ENCODE measurements at places on chromosomes 3 and 15.

- DNase-seq = no peak
These were observed 59.5 kb upstream of the STRIT1 start for GRCh38 chr3:155352900-155353490.

- no peak for DNase-seq
These were observed 133.4 kb upstream of the WNT5A start for GRCh38 chr3:55620351-55621025.

DNA sequence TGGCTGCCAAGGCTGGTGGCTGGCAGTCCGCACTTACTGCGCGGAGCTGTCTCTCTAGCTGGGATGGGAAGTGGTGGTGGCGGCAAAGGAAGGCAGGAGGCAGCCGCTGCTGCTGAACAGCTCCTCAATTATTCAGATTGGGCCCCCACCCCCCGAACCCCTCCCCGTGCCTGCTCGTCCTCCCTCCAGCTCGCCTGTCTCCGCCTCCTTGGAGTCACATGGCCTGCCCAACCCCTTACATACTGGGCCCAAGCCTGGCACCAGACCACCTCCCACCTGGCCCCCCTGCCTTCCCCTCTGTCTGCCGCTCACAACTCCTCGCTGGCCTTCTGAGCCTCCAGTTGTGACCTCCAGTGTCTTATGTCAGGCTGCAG is at the start of gene SLC7A14:
Gene SLC7A14 (minus strand): TSS at position 139 of the 374 bp plus-strand sequence. CDS start 59,139 bp downstream, outside the sequence.
- DNase-seq = no peak

- DNase-seq = no peak
These were observed 27.1 kb upstream of the TPRG1 start for GRCh38 chr3:189144645-189145044.

GRCh38 chr15:91548549-91548948 is 305.0 kb upstream of the SLCO3A1 start:
- DNase-seq = no peak

DNA sequence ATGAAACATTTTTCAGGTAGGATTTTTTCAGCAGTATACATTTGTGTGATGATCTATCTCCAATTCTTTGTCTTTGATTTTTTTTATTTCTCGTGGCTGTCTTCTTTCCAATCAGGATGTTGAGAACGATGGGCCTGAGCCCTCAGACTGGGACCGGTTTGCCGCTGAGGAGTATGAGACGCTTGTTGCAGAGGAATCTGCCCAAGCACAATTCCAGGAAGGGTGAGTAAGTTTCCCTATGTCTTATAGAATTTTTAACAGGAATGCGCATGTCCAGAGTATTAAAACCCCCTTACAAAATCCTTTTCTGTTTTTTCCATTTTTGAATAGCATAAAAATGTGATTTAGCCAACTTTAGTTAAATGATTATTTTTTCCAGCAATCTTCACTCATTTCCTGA is 90.0 kb downstream of the MSL2 start:
- DNase-seq = no peak

DNA sequence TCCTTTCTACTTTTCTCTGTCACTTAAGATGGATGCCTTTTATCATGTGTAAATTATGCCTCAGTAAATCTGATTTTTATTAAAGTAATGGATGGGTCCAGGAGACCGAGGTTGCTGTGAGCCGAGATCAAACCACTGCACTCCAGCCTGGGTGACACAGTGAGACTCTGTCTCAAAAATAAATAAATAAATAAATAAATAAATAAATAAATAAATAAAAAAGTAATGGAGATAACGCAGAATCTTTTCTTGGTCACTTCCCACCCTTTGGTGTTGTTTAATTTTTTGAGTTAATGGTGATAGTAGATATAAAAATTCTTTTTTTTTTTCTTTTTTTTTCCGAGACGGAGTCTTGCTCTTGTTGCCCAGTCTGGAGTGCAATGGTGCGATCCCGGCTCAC is 44.1 kb upstream of the MUC13 start:
- no peak for DNase-seq

- DNase-seq = no peak
These were observed 17.2 kb downstream of the SEC22A start for GRCh38 chr3:123218990-123219389.

DNA sequence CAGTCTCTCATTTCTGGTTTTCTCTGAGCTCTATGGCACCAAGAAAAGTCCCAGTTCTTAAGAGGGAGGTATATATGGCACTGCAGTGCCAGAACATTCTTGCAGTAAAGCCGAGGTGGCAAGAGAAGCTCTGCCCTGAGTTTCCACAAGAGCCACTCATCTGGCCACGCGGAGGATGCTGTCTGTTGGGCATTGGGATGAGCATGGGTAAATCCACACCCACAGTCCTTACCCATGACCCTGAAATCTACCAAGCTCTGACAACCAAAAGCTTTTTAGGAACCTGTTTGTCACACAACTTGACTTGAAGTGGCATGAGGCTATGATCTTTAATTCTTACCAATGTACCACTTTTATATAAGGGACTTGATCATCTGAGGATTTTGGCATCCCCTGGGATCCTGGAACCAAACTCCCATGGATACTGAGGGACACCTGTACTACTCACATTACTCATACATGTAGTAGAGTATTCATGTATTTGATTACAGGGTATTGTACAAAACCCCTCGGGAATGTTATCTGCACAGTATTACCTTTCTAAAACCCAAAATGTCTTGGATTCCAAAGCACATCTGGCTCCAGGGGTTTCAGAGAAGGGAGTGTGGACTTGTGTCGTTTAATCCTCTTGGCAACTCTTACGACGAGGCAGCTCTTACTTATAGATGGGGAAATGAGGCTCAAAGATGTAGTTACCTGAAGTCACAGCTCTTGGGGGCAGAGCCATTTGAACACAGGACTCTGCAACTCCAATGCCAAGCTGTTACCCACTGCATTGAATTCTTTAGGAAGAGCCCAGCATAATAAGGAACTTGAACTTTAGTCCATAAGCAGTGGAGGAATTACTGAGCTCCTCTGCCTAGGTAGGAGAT is 8.8 kb downstream of the RPL32 start:
- DNase-seq = no peak

GRCh38 chr15:52011711-52012144 is 7.3 kb upstream of the MAPK6 start:
- no peak for DNase-seq

- no peak for DNase-seq
These were observed 79.3 kb downstream of the SLC7A14 start for GRCh38 chr3:170506556-170506955.

DNA sequence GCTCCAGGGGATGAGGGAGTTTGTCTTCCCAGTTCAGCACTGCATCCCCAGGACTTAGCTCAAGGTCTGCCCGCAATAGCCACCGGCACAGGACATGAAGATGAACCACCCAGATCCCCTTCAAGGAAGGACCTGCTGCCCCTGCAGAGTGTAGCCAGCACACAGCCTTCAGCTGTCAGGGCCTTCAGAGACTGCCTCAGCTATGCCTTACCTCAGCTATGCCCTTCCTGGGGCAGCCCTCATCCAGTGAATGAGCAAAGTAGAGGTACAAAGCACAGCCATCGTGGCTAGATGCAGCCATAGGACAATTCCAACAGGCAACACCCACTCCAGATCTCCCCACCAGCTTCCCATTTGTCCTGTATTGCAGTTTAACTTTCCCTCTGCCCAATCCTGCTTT is 291.2 kb upstream of the STT3B start:
- DNase-seq = no peak

- no peak for DNase-seq
These were observed 24.1 kb upstream of the RARB start for GRCh38 chr3:25403968-25404367.

- no peak for DNase-seq
These were observed 207.8 kb downstream of the MTHFS start for GRCh38 chr15:79689030-79689429.

DNA sequence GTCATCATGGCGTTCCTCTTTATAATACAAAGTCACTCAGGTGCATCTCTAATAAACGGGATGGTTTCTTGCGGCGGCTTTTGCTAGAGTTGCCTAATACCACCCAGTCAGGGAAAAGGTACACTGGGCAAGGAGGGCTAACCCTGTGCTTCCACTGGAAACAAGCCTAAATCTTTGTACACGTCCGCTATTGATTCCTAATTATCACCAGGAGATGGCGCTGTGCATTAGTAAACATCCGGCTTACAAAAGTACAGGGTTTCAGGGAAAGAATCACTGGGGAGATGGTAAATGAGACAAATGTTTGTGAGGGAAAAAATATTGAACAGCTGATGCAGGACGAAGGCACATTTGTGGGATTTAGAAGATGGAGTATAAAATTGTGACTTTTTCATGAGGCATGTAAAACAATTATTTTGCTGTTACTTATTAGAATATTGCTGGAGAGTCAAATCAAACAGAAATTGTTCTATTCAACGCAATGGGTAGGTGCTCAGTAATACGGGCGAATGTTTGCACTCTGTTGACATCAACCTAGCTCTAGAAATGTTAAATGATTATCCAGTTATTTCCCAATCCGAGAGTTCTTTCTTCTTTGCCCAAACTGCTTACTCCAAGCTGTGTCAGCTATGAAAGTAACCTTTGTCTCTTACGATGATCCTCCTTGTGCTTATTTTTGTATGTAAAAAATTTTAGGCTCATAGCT is 50.6 kb downstream of the GMNC start:
- DNase-seq = no peak

- DNase-seq = no peak
These were observed 172.8 kb downstream of the KCNMB2 start for GRCh38 chr3:178709051-178709450.

DNA sequence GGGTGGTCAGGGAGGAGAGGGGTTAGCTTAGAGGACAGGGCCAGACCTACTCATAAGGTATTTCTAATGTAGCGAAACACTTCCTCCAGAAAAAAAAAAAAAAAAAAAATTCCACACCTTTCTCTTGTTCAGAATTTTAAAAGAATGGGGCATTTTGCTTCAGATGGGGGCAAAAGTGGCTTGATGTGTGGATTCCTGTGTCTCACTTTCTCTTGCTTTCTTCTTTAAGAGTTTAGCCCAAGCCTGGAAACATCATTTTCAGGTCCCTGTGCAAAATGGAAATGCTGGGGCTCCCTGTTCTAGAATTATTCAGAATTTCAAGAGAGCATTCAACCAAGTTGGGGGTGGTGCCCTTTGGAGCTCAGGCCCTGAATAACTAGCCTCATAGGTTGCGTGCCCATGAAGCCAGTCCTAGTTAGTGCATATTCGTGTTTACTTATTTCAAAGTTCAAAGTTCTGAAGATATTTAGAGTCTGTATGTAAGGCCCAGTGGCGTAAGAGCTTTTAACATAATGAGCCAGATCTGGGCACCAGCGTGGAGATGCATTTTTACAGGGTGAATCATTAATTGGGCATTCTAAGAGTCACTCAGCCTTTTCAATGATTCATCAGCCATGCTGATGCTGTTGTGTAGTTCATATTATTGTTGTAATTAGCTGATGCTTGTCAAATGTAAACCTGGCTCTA is 104.5 kb downstream of the RPLP1 start:
- no peak for DNase-seq

GRCh38 chr3:87320756-87321626 is 44.6 kb upstream of the POU1F1 start:
- no peak for DNase-seq

DNA sequence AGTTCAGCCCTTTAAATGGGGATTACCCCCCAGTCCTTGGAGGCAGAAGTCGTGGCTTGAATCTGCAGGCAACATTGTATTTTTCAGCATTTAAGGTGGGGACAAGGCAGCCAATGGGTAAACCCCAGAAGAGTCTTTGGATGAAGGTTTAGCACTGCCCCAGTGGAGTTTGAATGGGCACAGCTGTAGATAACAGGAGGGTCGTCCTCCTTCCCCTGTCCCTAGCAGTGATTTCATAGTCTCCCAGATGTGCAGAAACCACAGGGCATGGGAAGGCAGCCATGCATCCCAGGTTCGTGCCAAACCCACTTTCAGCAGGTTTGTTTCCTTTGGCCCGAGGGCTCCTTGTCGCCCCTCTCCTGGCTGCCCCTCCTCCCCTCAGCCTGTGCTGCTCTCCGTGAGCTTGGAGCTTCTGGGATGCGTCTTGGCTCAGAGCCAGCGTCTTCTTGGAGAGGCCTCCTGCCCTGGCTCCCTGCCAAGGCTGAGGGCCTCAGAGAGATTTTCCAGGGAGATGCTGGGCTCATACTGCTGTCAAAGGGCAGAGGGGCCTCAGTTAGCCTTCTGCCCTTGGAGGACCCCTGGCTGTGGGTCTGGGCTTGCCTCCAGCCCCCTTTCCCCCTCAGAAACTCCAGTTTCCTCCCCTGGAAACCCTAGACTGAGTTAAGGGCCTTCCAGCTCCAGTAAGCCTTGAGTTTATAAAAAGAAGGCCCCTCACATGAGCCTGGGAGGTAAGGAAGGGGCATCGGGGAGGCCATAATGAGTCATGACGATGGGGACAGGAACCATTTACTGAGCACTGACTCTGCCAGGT is 48.9 kb upstream of the POLG start:
- DNase-seq = peak; percentile 73

GRCh38 chr15:55481842-55482241 is 26.2 kb downstream of the DNAAF4 start:
- DNase-seq = no peak

- no peak for DNase-seq
These were observed 221.2 kb downstream of the TUSC7 start for GRCh38 chr3:116930786-116931185.

- no peak for DNase-seq
These were observed 57.3 kb downstream of the DIPK2A start for GRCh38 chr3:144028798-144029411.

DNA sequence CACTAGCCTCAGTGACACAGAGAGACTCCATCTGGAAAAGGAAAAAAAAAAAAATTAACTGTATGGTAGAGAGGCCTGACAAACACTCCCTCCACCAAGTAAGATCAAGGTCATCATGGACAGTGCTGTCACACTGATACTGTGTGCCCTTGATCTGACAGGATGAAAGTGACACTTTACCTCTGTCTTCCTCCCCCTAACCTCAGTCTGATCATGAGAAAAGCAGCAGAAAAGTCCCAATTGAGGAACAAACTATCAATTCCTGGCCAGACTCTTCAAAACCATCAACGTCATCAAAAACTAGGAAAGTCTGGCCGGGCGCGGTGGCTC is 26.7 kb downstream of the PGPEP1L start:
- no peak for DNase-seq

DNA sequence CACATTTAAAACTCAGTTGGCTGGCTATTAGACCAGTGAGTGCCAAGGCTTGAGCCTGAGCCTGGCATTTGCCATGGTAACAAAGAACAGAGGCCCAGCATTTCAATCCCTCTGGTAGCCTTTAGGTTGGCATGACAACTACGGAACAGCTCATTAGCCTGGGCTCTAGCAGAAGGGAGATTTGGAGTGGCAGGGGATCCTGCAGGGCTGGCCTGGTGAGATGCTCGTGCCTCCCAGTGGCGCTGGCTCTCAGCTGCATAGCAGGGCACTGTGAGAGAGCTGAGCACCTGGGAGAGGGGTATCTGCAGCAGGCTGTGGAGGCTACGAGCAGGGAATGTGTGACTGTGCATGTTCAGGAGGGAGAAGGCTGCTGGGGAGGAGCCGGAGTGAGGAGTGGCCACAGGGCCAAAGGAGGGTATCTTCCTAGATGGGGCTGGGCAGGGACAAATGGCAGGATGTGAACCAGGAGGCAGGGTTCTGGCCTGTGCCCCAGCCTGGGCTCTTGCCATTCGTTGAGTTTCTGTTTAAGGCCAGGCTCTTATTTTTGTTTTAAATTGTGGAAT is 5.6 kb upstream of the ABTB1 start:
- DNase-seq = no peak

DNA sequence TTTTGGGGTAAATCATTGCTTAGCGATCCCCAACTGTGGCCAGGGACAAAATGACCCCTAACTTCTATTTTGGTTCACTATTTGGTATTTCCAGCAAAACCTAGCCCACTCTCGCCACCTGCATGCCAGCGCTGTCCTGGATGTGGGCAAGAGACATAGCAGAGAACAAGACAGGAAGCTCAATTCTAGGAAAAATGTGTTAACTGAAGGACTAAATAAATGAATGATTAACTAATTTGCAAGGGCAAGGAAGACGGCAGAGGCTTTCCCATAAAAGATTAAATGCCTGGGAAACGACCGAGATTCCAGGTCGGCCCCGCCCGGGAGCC is 408 bp downstream of the NICN1 start:
- no peak for DNase-seq
